Omental fat pad (tissue), 4 donors: ENCODE measurements at places on chromosomes 7 and 10. TPM values are rescaled to one million over a fixed set of nuclear protein-coding genes. Genes with fewer than 3 reads are reported as not detected.

HOXA2 gene
- 1.5 TPM for total RNA-seq

GRCh38 chr10:133309720-133310398, 1.1 kb downstream of the ZNF511 start:
- no peak for DNase-seq

GRCh38 chr10:28375399-28376354, 72.8 kb upstream of the MPP7 start:
- DNase-seq: no peak

GRCh38 chr7:27212497-27213432, 12.9 kb upstream of the HOXA13 start:
- DNase-seq: no peak

DNA sequence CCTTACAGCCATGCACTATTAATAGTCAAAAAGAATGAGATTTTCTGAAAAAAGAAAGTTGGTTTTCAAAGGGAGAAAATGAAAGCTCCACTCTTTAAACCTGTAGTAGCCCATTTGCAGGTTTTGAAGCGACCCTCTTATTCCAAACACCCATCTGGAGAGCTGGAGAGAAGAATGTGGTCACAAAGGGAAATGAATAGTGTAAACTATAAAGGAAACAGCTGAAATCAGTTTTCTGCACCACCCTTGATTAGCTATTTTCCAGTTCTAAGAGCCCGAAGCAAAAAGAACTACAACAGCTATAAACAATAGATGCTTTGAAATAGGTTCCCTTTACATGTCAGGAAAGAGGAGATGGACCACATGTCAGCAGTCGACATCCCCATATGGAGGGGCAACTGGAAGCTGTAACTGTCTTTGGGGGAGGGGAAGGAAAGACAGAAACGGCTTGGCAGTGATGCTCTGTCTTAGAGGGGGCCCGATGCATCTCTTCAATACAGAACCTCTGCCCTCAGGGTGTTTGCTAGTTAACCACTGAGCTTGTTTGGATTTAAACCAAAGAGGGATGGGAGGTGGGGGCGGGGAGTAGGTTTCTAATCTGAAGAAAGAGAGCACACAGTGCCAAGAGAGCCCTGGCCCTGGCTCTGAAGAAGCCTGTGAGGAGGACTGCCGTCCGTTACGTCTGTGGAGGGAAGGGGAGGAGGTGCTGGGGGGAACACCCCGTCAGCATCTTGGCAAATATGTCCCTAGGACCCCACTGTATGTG, 55.3 kb downstream of the CPVL start:
- no peak for DNase-seq

GRCh38 chr10:132588301-132589013, 50.9 kb downstream of the INPP5A start:
- no peak for DNase-seq

TAS2R5 gene
- 2.0 TPM for total RNA-seq

GRCh38 chr7:33050535-33051318, 11.8 kb downstream of the NT5C3A start:
- no peak for DNase-seq

DNA sequence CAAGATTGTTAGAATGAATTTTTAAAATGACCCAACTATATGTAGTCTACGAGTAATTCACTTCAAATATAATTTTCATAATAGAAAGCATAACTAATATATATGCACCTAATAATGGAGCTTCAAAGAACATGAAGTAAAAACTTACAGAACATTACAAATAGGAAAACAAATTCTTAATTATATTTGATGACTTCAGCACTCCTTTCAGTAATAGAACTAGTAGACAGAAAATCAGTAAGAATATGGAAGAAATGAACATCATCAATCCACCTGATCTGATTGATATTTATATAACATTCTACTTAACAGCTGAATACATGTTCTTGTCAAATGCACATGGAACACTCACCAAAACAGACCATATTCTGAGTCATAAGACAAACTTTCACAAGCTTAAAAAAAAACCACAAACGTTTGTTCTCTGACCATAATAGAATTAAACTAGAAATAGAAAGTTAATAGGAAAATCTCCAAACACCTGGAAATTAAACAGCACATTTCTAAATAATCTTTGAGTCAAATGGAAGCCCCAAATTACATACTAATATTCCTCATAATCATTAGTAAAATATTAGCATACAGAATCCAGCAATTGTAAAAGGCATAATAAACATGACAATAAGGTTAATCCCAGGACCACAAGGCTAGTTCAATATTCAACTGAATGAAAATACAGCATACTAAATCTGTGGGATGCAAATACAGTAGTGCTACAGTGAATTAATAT, 48.0 kb downstream of the BRAF start:
- no peak for DNase-seq

- DNase-seq: no peak
These were observed 5.9 kb downstream of the STAM start for GRCh38 chr10:17649836-17650235.

DNA sequence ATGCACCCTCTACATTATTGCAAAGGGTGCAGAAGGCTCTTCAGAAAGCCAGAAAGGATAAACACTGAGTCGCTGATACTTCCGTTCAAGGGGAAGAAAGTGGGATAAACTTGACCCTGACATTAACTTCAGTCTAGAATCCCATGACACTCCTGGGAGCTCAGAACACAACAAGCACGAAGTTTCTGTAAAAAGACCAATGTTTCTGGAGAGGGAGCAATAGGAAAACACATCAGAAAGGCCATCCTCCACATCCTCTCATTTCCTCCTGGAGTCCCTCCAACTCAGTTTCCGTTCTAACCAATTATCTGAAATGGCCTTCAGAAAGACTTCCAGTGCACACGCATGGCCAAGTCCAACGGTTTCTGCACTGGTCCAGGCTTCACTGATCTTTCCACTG, 113.5 kb downstream of the SORBS1 start:
- no peak for DNase-seq

DNA sequence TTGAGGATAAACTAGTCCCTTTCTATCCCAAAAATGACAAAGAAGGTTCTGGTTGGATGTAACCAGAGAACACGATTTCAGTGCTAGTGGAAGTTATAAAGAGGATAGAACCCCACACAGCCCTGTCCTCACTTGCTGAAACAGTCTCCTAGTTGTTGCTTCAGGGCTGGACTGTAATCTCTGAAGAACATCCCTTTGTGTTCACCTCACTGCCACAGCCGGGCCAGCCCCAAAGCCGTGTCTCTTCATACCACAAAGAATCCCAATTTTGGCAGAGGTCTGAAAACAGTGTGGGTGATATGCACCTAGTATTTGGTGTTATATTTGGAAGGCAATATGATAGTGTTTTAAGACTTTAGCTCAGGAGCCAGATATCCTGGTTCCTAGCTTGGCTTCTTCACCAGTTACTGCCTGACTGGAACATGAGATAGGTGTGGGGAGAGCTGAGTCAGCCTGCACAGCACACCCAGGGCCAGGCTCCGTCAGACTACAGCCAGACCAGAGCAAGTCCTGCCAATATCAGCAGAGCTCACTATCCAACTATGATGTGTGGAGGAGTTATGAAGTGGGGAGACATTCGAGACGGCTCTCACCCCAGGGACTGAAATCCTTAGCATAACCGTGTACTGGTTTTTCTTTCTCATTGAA, 21.2 kb downstream of the CYP3A4 start:
- no peak for DNase-seq

- DNase-seq: no peak
These were observed 185.0 kb upstream of the PODXL start for GRCh38 chr7:131741446-131741845.

CSTF2T gene
- 33.7 TPM for total RNA-seq

GRCh38 chr10:62189131-62189530, 79.5 kb downstream of the RTKN2 start:
- DNase-seq: no peak

GRCh38 chr7:87339373-87339897, 6.0 kb upstream of the CROT start:
- no peak for DNase-seq
